CD4-positive, alpha-beta T cell treated with Interleukin-2 at 100 ng/mL for 4 hours (primary cell): ENCODE measurements at places on chromosomes 2 and 18.

DNA sequence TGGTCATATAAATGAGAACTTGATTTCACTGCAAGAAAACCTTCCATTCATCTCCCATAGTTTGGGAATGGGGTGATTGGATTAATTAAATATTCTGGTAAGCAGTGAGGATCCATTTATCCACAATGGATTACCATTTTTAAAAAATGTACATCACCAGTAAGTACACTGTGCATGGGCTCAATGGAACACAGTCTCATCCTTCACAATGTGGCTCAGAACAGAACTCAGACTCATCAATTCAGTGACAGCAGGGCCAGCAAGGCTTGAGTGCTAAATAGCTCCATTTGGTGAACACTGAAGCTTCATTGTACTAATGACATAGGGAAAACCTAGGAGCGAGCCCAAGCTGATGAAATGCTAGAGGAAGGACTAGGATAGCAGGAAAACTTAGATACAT lies 223.8 kb downstream of the CMPK2 start:
- no peak for DNase-seq

DNA sequence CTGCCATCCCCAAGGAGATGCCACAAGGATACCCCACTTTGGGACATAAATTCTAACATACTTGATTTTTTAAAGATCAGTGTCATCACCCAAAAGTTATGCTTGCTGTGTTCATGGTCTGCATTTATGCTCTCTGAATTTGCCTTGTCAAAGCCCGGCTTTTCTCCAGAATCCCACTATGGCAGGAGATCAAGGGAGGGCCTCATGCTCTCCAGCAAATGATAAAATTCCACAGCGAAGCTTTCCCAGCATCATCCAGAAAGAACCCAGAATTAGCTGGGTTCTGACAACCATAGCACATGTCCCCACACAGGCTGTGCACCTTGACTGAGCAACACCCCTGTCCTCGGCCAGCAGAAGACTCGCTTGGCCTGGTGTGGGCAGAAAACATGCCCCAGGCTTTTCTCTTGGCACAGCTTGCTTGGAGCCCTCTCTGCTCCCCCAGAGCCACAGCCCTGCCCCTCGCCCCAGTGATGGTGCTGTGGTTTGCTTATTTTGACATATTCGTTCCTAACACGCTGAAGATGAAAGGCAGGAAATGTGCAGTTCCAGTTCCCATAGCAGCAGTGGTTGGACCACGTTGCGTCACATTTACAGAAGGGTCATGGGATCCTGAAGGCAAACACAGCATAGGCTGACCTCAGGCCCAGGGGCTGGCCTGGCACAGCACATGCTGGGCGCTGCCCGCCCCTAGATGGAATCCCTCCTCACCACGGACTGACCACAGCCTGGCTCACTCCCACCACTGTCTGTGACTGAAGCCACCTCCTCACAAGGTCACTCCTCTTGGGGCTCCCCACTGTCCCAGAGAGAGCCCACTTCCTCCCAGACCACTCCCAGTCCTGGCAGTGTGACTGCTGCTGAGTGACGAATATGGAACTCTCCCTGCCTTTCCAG lies 14.1 kb upstream of the CHRNA1 start:
- peak; percentile 62 for DNase-seq

GRCh38 chr2:143796051-143796450 lies 666.8 kb downstream of the ARHGAP15 start:
- no peak for DNase-seq

DNA sequence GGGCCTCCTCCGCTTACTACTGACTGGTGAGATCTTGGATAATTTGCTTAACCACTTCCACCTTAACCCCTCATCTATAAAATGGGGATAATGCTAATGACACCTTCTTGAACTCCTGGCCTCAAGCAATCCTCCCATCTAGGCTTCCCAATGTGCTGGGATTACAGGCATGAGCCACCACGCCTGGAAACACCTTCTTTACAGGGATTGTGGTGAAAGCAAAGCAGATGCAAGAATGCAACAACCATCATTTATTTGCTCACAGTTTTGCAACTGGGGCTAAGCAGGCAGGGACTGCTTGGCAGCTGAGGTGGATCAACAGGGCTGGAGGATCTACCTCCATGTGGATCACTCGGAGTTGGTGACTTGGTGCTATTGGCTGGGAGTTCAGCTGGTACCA lies 76.2 kb upstream of the ZNF532 start:
- DNase-seq, result no peak

GRCh38 chr2:215071676-215072075 lies 66.8 kb downstream of the ABCA12 start:
- DNase-seq, result no peak

DNA sequence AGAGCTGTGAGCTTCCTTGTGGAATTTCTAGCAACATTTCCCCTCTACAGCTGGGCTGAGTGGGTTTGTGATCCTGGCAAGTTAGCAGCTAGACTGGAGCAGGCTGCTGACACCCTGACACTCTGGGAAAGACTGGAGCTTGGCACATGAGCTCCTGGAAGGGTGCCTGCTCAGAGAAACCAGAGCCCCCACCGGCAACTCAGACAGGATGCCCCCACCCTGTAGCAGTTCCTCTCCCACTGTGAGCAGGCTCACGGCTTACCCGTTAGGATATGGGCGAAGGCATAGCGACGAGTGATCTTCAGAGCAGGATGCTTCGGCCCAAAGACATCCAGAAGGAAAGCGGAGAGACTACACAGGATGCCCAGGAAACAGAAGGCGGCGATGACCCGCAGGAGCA lies 11.2 kb downstream of the TMEM127 start:
- DNase-seq, result no peak

DNA sequence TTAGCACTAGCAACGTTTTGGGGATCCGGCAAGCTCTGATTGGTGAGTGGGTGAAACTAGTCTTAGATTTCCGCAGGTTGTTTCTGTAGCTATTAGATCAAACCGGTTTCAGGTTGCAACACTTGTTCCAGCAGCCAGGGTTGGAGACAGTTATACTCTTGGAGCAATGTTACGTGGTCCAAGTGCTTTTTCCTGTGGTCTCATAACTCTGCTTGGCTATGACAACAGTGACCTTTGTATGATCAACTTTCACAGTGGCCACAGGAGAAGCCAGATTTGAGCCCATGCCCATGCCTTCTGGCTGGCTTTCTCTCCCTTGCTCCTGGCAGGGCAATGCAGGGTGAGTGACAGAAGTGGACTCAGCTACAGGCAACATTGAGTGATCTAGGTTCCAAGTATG lies 84.5 kb upstream of the TAF1B start:
- DNase-seq, result no peak

- DNase-seq, result no peak
Measured at GRCh38 chr2:197102231-197102630, 175.7 kb upstream of the PGAP1 start.

- DNase-seq, result no peak
Measured at GRCh38 chr18:63828120-63828519, 52.9 kb downstream of the SERPINB7 start.

GRCh38 chr18:32258148-32258547 lies 68.3 kb downstream of the MEP1B start:
- DNase-seq, result no peak

- no peak for DNase-seq
Measured at GRCh38 chr2:206480620-206481019, 37.3 kb downstream of the ADAM23 start.

DNA sequence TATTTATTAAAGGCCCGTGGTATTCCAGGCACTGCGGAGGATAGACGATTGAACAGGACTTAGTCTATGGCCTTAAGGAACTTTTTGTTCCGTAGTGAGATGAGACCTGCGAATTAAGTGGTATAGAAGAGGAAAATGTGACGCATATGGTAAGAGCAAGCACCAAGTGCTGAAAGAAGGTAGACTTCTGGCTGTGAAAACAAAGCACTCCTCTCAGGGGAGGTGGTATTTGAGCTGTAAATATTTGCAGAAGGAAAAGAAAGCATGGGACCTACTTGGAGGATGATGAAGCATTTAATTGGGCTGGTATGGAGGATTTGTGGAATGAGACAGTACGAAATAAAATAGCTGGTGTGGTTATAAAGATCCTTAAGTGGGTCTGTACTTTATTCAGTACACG lies 62.5 kb downstream of the GPR39 start:
- DNase-seq, result no peak

DNA sequence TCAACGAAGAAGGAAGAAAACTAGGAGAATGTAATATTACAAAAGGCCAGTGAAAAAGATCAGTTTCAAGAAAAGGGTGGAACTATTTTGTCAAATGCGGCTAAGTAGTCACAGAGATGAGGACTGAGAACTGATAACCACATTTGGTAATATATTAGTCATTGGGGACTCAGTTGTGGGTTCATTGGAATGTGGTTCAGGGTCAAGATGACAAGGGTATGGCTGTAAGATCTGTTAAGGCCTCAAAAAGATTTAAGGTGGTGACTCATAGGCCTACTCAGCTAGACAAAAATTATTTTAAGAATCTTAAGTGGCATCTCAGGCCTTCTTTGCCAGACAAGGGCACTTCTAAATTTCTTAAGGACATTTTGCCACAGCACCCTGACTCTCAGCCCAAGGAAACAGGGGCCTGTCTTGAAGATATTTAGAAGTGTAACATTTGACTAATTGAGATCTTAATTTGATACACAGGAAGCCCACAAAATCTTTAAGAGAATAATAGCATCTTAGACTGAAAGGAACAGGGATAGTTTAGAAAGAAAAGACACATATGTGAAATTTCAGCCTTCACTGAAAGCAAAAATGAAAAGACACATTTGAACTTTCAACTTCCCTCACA lies 81.3 kb downstream of the STRADB start:
- DNase-seq, result peak; percentile 3

DNA sequence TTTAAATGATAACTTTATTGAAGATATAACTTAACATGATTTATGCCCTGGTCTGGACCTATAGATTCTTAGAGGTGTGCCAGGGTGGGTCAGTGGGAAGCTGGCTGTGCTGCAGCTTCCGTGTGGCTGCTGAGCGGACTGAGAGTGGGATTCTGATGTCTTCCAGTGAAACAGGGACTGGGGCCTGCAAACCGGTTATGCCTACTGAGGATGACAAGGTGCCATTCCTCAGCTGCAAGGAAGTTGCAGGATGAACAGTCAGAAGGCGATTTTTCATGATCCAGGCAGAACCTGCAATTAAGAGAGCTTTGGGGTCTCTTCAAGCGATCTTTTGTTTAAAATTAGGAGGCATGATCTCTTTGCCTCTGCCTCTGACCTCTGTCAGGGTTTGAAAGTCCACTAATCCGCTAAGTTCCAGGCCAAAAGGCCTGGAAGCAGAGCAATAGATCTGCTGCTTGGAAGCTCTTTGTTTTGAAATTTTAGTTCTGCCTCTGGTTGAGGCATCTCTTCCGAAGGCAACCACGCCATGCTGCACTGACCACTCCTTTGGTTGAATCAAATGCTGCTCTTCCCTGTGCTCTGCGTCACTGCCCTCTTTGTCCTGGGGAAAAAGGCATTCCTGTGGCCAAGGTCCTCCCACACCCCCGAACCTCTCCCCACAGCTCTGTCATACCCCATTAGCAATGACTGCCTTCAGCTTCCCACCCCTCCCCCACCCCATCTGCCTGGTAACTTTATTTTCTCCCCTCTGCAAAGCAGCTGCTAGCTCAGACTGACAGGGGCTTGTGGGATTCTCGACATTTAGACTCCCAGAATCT lies 2.0 kb downstream of the TMEM169 start:
- DNase-seq, result no peak

DNA sequence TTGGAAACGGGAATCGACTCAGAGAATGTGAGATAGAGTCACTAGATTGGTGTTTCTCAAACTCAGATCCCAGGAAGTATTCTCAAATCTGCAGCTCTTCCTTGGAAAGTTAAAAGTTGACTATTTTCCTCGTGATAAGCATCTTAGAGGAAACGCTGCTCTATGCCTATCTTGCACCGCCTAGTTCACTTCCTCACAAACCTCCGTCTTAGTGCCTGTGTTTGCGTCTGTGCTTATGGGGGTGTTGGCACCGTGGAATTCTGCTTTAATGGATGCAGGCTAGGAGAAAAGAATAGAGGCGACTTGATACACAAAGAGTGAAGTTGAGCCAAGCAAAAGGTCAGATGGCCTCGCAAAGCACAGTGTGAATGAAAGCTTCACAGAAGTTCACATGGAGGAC lies 255.3 kb upstream of the ID2 start:
- no peak for DNase-seq

GRCh38 chr18:76426737-76427305 lies 68.2 kb downstream of the ZNF516 start:
- peak; percentile 3 for DNase-seq

GRCh38 chr2:8527031-8527430 lies 154.8 kb upstream of the ID2 start:
- DNase-seq, result no peak

- no peak for DNase-seq
Measured at GRCh38 chr2:88563129-88563528, 64.1 kb downstream of the EIF2AK3 start.

- DNase-seq, result no peak
Measured at GRCh38 chr18:35128675-35129074, 87.5 kb downstream of the MAPRE2 start.

- no peak for DNase-seq
Measured at GRCh38 chr2:146124741-146125140, 1604.8 kb upstream of the ZEB2 start.

GRCh38 chr2:69954084-69954483 lies 7.3 kb downstream of the ASPRV1 start:
- DNase-seq, result no peak

DNA sequence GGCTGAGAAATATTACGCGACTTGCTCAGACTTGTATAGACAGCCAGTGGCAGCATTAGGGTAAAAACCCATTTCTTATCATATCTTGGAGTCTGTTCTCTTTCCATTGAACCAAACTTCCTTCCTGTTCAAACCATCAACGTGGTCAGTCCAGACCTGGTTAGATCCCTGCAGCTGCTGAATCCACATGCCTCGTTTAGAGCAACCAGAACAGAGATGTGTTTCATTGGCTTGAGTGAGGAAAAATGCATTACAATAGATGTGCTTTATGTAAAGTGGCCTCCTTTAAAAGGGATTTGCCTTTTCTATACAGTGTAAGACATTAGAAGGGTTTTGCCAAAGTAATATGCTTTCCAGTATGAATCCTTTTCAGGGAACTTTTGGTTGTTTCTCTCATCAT lies 232.4 kb downstream of the MEIS1 start:
- DNase-seq, result no peak

- DNase-seq, result no peak
Measured at GRCh38 chr2:12455661-12456060, 261.1 kb upstream of the TRIB2 start.

GRCh38 chr18:34809451-34810072 lies 99.5 kb downstream of the DTNA start:
- DNase-seq, result no peak

- no peak for DNase-seq
Measured at GRCh38 chr18:60038731-60039130, 138.9 kb downstream of the PMAIP1 start.

GRCh38 chr2:10378189-10378588 lies 69.9 kb downstream of the ODC1 start:
- peak; percentile 12 for DNase-seq
